ENCODE measurements at places on chromosomes 12 and 14. TPM values are rescaled to one million over a fixed set of nuclear protein-coding genes. Genes with fewer than 3 reads are reported as not detected.

SDR9C7 gene
- total RNA-seq = not detected

KRT81 gene
- total RNA-seq = 0.84 TPM

SLC6A15 gene
- total RNA-seq = 0.07 TPM

KRT6A gene
- total RNA-seq = 0.66 TPM

NTF3 gene
- not detected for total RNA-seq

MMP17 gene
- total RNA-seq = 14.3 TPM

ASB8 gene
- 14.0 TPM for total RNA-seq

NXPH4 gene
- 20.0 TPM for total RNA-seq

PTPRB gene
- total RNA-seq = 0.17 TPM

TMCC3 gene
- total RNA-seq = 4.5 TPM

Measured in HCT116 (cell line).